ENCODE measurements at places on chromosomes 5 and 9.

GRCh38 chr9:127194881-127195713 lies 69.5 kb upstream of the GARNL3 start:
- no peak for DNase-seq

DNA sequence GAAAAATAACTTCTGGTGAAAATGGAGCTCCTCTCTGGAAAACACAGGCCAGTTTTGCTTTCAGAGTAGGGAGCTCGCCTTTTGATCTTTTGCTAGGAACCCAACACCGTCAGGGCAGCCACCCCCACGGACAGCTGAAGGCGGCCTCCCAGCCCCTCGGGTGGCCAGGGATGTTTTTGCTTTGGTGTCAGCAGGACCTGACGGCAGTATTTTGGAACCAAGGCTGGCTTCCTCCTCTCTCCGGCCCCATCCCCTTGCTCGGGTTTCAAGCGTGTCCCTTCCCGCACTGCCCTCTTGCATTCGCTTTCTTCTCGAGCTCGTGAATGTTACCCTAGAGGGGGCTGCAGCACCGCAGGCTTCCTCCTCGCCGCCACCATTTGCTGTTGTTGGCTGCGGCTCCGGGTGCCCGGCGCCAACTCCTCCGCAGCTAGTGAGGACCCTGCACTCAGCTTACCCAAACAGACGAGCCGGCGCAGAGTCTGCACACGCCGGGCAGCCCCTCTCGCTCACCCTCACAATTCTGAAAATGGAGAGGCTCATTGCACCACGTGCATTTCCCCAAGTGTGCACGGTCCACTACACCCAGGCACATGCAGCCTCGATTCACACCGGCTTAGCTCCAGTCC lies 35.5 kb upstream of the ADAMTSL1 start:
- no peak for DNase-seq

DNA sequence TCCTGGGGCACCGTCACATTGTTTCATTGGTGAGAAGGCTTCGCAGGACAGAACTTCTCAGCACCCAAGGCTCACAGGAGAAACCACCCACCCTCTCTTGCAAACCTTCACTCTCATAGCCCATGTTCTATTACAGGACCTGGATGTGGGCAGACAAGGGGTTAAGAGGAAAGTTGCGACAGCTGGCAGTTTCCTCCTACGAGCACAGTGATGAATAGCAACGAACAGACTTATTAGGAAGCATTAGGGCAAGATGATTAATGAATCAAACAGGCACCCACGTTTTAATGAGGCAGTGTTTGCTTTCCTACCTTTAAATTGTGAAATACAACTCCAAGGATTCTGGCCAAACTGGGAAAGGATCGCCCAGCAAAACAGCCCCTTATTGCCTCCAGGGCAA lies 339.3 kb downstream of the DRD1 start:
- DNase-seq: no peak

DNA sequence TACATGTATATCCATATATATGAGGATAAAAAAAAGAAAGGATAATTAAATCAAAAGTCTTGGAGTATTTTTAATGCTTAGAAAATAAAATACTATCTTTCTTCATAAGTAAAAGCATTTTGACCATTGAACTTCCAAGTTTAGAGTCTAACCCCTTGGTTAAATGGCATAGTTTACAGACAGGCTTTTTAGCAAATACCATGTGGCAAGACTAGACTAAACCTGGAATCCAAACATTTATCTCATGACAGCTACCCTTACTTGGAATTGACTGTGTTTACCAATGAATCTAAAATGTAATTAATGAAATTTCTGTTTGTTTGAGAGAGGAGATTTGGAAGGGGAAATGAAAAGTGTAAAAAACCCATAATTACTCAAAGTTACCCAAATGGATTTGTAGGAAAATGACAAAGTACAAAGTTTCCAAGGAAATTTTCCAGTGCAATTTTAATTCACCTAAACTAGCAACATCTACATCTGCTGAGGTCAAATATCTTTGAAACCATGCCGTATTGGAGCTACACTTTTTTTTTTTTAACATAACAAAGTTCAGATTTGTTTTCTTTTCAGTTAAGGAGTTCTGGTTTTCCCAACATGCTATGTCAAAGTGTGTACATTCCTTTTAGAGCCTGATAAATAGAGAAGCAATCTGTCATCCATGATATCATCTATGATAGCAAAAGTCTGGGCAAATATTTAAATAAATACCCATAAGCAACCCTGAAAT lies 272.1 kb upstream of the DAB2 start:
- no peak for DNase-seq

DNA sequence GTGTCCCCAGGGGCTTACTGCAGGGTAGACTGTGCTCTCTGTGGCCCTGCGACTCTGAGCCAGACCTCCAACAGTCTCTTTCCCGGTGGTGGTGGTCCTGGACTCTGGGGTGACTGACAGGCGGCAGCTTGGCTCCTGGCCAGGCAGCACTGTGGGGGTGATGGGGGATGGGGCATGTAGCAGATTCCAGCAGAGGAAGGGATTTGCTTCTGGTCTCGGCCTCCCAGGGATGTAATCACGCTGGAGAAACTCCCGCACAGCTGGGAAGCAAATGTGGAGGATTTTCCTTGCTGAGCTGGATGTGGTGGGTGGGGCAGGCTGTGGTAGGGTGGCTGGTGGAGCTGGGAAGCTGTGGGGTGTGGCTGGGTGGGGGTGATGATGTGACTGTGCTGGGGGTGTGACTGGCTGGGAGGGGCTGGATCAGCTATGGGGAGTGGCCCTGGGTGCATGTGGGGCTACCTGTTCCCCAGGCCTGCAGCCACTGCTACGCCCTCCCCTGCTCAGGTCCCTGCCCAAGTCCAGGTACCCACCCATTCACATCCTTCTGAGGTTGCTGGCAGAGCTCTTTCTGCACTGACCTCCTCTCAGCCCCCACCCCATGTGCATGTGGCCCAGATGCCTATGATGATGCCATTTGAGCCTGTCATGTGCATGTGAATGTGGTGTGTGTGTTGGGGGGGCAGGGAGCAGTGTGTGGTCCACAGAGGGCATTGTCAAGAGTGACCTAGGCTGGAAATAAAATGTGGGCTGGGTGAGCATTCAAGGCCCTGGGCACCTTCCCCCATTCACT lies 3.8 kb downstream of the NDST1 start:
- no peak for DNase-seq

- no peak for DNase-seq
Observed at GRCh38 chr9:68966496-68966944, 47.4 kb downstream of the PRKACG start.

- DNase-seq: no peak
Observed at GRCh38 chr9:26326563-26326962, 566.0 kb downstream of the CAAP1 start.

DNA sequence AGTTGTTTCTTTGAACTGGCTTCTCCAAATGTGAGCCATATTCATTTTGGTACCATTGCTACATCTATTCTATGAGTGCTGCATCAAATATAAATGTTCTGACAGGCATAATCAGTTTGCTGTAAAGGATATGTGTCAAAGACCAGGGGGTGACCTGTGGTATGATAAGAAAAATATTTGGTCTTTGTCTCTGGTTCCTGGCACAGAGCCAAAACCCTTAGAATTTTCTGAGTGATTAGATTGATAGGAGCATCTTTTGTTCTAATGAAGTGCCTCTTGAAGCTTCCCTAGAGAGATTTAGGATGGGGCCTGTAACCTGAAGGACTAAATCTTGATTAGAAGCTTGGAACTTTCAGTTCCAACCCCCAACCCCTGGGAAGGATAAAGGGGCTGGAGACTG lies 256.3 kb downstream of the NNT start:
- DNase-seq: no peak

GRCh38 chr5:6279607-6280006 lies 98.7 kb downstream of the MED10 start:
- no peak for DNase-seq

DNA sequence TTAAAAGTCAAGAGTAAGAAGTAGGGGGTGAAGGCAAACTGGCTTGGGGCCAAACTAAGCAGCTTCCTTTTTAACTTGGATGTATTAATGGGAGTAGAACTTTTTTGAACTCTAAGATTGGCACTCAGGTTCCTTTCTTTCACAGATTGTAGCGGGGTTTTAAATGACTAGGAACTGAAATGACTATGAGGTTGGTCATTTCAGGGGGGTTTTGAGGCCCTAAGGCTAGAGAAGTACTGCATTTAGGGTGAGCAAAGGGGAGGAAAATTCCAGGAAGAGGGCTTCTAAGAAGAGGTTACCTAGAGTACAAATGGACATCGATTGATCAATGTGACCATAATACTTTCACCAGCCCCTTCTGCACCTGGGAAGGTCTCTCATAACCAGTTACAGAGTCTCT lies 381.8 kb downstream of the MLLT3 start:
- DNase-seq: no peak

- no peak for DNase-seq
Observed at GRCh38 chr9:135090547-135090946, 3.1 kb downstream of the OLFM1 start.

DNA sequence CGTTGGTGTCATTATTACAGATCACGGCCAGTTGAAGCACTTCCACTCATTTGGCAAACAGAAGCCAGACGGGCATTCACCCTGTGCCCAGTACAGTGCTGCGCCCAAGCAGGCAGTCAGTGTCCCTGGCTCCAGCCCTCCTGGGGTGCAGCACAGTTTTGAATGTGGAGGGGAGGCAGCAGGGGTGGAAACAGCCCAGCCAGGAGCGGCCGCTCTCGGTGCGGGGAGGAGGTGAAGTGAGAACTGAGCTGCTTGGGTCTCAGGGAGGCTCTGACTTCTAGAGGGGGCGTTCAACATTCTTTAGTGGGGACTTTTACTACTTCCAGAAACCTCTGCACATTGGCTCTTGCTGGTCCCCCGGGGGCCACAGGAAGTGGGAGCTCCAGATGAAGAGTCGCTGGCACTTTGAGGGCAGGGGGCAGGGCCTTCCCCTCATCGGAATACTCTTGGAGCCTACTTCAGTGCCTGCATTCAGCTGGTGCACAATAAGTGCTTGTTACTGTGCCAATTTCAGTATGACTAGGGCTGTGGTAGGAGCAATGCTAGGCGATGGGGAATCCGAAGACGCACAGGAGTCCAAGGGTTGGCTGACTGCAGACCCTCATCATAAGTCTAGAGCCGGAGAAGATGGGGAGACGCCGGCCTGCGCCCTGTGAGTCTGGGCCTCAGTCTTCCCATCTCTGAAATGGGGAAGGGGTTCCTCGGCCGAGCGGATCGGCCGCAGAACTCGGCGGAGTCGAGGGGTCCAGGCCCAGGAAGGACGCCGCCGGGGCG lies 492 bp upstream of the NEK6 start:
- no peak for DNase-seq

DNA sequence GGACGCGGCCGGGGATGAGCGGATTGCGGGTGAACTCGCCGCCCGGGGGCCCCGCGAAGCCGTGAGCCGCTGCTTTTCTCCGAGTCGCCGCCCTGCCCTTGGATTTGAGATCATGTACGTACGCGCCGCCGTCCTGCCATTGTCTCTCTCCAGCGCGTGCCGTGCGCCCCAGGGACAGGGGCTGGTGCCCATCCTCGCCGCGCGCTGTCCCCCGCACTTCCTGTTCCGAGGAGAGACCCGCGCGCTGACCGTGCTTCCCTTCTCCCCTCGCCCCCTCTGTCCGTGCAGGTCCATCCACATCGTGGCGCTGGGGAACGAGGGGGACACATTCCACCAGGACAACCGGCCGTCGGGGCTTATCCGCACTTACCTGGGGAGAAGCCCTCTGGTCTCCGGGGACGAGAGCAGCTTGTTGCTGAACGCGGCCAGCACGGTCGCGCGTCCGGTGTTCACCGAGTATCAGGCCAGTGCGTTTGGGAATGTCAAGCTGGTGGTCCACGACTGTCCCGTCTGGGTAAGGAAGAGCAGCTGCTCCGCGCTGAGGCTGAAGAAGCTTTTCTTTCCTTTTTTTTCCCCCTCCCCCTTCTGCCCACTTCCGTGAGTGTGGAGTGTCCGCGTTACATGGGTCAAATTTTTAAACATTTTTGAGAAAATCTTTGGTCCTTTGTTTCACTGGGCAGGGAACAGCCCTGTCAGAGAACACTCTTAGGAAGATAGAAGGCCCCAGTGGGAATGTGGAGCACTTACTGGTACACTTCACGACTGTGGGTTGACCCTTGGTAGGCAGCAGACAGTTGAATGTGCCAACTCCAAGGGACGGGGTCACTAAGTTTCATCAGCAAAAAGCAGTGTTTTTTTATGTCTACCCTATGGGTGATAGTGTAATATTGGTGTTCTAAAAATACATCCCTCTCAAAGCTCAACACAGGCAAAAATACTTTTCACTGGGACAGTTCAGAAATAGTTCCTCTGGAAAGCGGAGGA lies 727 bp downstream of the RHOBTB3 start:
- no peak for DNase-seq

GRCh38 chr9:11457825-11458790 lies 845.3 kb upstream of the PTPRD start:
- DNase-seq: no peak

GRCh38 chr9:115651461-115651860 lies 502.1 kb upstream of the PAPPA start:
- no peak for DNase-seq

GRCh38 chr5:42798284-42799240 lies 13.1 kb downstream of the SELENOP start:
- no peak for DNase-seq

- no peak for DNase-seq
Observed at GRCh38 chr5:163893281-163893680, 387.9 kb downstream of the MAT2B start.

DNA sequence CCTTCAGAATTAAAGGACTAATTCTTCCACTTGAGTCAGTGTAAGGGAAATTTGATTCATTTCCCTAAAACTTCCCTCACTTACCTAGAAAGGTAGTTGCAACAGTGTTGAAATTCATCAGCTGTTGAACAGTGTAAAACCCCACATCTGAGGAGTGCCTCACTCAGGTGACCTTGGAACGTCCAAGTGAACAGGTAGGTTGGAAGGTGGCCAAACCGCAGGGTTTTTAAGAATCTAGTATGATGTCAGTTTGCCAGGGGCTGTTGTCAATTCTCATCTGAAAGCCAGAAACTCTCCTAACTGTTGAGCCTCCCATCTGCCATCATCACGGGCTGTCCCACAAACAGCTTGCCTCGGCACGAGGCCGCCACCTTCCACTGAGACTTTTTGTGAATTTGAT lies 105.7 kb downstream of the TMEM174 start:
- no peak for DNase-seq

GRCh38 chr9:131233995-131234394 lies 42.3 kb downstream of the FAM78A start:
- DNase-seq: no peak

DNA sequence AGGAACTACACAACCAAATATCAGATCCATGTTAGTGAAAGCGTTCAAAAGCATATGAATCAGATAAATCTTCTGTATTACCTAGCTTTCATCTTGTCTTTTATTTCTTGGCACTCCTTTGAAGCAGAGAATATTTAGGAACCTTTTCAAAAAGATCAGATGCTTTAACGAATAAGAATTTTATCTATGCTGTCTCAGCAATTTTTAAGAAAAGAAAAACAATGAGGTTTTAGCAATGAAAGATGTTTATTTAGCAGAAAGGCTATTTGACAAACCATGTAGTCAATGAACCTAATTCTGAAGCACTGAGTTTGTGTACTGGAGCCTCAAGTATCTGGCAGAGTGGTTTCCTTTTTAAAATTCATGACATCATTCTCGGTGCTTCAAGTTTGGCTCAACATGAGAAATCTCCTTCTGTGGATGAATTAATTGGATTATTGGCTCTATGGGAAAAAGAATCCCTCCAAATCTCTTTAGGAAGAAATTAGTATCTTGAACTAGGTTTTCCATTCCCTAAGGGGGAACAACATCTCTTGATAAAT lies 534.7 kb downstream of the CAAP1 start:
- DNase-seq: no peak
